H54 (cell line): ENCODE measurements at places on chromosomes 5 and 9.

GRCh38 chr5:55140908-55141665 is 18.9 kb upstream of the GPX8 start:
- DNase-seq = no peak

DNA sequence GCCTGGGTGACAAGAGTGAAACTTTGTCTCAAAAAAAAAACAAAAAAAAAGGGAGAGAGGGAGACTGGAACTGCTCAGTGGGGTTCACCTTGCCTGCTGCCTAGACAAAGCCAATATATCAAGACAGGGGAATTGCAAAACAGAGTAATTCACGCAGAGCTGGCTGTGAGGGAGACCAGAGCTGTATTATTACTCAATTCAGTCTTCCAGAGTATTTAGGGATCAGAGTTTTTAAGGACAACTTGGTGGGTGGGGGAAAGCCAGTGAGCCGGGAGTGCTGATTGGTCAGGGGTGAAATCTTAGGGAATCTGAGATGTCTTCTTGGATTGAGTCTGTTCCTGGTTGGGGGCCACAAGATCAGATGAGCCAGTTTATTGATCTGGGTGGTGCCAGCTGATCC is 25.6 kb upstream of the SPIN1 start:
- DNase-seq = no peak

GRCh38 chr5:55232985-55233928 is at the start of gene CCNO:
Gene CCNO, minus strand, starts transcription at chr5:55233608. Its CDS starts 85 bp downstream, at chr5:55233523.
- peak; percentile 85 for DNase-seq

GRCh38 chr9:76709020-76709419 is 55.2 kb upstream of the PCA3 start:
- no peak for DNase-seq

DNA sequence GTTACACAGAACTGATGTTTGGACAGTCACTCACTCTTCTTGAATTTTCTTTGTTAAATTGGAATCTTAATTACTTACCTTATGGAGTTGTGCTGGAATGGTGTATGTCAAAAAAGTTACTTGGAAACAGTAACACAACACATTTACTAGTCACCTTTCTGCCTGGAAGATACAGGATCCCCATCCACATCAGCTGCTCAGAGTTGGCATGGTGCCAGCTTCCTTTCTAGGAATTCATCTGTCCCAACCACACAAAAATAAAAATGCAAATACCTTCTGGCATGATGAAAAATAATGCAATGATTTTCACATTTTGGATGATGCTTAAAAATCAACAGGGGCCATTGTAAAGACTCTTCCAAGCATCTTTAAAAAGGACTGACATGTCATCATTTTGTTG is 341.5 kb downstream of the TMEM38B start:
- no peak for DNase-seq

DNA sequence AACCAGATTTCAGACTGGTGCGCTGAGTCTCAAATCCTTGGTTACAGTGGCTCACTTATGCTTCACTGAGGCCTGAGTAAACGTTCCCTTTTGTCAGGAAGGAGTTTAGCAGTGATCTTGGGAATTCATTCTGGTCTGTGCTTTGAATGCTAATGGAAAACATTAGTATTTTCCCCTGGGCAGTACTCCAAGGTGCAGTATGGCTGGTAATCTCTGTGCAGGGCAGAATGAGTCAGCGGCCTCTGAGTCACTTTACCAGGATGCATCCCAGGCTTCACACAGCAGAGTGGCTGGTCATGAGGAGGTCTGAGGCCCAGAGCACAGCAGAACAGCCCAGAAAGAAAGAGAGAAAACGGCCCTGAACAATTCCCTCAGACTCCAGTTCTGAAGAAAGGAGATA is 54.0 kb downstream of the PCA3 start:
- peak; percentile 68 for DNase-seq

DNA sequence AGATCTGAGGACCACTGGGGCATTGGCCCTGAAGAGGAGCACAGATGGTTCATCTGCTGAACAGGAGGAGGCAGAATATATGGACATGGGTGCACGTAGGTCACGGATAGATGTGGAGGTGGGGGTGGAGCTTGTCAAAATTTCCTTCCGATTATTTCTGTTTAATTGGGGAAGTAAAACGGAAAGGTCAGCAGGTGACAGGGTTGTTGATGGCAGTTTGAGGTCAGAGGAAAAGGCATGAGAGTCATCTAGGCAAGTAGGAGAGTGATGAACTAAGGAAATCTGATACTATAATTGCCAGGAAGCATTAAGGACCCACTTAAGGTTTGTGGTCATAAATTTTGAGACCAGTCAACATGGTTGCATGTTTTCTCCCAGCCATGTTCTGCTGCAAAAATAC is 8.4 kb upstream of the FAM81B start:
- no peak for DNase-seq

DNA sequence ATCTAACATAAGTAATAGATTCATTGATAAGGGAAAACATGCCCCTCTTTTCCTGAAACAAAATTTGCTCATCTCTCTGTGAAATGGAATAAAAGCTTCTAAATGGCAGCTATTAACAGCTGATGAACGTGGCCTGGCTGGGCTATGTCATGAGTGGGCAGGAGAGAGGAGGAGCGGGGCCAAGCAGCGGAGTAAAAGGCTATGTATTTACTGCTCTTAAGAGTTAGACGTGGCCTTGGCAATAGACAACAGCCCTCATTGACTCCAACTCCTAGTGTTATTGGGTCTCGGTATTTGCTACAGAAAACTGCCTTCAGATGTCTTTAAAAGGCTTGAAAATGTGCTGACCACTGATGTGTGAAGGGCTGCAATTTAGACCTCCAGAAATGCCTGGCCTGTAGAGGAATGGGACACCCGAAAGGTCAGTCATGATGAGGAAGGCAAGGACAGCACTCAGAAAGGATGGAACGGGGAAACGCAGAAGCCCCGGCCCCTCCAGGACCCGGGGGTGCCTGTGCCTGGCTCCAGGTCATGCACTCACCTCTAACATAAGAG is 116.8 kb downstream of the PDZD2 start:
- no peak for DNase-seq

- no peak for DNase-seq
Measured at GRCh38 chr9:134344068-134344799, 18.0 kb downstream of the RXRA start.

DNA sequence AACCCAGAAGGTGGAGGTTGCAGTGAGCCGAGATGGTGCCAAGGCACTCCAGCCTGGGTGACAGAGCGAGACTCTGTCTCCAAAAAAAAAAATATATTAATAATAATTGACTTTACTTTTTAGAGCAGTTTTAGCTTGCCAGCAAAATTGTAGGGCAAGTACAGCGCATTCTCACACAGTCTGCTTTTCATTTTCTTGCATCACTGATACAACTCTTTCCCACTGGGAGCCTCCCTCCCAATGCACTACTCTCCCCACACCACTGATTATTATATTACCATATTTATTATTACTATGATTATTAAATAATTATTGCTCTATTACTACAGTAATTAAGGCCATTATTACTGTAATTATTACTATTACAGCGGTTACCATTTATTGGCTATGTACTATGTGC is 212.8 kb downstream of the GNA14 start:
- no peak for DNase-seq

DNA sequence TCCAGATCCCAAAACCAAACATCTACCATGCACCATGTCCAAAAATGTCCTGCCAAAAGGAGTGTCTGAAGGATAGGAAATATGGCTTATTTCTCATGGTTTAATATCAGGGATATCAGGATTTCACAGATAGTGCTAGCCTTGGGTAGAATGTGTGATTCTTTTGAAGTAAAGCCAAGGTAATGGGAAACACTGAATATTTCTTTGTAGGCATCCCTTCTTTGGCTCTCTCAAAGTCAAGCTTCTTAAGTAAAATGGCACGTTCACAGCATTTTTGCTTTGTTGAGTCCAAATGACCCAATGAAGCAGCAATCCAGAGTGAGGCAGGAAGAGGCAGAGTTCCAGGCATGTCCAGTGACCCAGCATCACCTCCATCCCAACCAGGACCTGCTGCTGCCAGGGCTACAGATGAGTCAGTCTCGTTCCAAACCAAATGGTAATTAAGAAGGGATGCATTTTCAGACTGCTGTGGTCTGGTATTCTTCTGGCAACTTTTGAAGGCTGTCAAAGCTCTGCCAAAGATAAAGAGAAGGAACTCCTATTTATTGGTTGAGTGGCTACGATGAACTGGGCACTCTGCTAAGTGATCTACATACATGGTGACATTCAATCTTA is 678.8 kb upstream of the KLF4 start:
- no peak for DNase-seq

DNA sequence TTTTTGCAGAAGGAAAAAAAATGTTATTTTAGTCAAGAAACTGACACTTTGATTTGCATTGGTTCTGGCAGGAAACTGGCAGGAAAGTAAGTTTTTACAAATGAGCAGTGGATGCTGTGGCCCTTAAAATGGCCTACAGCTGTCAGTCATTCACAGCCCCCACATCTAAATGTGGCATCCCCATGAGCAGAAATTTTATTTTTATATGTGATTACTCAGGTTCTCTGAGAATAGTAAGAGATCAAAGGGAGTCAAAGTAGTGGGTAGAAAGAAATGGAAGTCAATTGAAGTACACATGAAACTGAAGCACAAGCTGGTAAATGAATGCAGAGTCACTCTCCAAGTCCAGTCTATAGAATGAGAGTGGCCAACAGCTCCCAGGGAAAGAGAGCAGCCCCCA is 80.3 kb downstream of the ENC1 start:
- DNase-seq = no peak

GRCh38 chr9:82891321-82891720 is 171.6 kb downstream of the RASEF start:
- no peak for DNase-seq

- no peak for DNase-seq
Measured at GRCh38 chr5:4855036-4855435, 285.1 kb upstream of the ADAMTS16 start.

DNA sequence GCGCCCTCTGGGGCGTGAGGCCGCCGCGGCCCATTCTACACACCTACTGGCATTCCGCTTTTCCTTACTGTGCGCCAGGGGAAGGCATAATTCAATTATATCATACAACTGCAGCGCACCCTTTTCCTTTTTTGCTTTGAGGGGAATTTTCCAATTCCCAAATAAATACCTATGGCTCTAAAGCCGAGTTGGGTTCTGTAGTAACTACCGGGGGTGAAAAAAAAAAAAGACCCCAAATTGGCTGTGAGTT is 34.1 kb upstream of the NFIB start:
- no peak for DNase-seq

GRCh38 chr9:136741883-136742571 is 713 bp downstream of the LCN10 start:
- no peak for DNase-seq

DNA sequence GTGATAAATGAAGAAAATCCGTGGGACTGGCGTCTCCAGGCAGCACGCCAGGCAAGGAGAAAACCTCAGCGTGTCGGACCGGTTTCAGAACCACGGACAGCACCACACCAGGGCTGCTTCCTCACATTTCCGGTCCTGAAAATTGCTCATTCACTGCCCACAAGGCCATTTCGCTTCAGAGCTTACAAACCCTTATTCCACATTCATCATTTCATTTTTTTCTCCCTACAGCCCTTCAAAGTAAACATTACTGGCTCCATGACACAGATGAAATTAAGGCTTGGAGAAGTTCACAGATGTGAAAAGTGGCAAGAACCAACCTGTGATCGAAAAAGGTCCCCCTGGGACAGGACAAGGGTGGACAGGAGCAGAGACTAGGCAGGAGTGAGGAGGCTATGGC is 1.5 kb upstream of the GPRIN1 start:
- DNase-seq = peak; percentile 76

DNA sequence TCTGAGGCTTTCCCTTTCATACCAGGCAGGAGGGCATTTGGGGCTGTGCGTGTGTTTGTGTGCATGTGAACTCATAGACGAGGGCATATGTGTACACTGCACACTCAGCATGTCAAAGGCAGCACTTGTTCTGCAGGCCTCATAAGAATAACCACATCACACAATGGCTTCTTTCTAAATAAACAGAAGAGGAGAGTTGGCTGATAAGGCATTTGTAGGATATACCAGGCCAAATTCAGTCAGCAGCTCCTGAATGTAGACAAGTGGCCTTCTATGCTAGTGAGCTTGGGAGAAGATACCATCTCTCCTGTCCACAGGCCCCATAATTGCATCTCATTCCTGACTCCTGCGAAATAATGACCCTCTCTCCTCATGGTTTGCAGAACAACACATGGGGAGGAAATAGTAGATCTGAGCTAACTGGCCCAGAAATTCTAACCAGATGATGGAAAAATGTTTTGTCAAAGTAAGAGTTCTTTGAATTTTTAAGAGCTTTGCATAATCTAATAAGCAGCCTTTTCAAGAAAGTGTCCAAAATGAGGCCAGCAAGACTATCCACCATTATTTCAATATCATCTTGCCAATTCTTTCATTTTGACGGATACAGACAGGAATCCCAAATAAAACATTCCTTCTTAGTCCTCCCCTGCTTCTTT is 60.5 kb upstream of the GAS1 start:
- DNase-seq = no peak

DNA sequence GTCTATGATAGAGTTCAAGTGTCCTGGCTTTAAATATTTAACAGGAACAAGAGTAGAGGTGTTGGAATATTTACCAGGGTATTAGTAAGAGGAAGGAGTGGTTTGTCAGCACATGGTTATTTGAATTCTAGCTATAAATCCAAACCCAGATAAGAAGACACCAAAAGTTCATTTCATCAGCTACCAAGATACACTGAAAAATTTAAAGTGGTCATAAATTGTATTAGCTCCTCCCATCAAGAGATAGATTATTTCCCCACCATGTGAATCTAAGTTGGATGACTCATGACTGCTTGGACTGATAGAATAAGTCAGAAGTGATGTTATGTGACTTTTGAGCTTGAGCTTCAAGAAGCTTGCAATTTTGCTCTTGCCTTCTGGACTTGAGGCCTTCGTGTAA is 72.1 kb upstream of the GRAMD2B start:
- no peak for DNase-seq

GRCh38 chr5:148333262-148333849 is 2.0 kb upstream of the SPINK9 start:
- no peak for DNase-seq
